ENCODE measurements at places on chromosomes 5 and 9.
A peak's percentile ranks its signal among the peaks of the same experiment; 100 is the strongest.

- no peak for DNase-seq
Measured at GRCh38 chr9:130984521-130984920, 24.5 kb upstream of the LAMC3 start.

DNA sequence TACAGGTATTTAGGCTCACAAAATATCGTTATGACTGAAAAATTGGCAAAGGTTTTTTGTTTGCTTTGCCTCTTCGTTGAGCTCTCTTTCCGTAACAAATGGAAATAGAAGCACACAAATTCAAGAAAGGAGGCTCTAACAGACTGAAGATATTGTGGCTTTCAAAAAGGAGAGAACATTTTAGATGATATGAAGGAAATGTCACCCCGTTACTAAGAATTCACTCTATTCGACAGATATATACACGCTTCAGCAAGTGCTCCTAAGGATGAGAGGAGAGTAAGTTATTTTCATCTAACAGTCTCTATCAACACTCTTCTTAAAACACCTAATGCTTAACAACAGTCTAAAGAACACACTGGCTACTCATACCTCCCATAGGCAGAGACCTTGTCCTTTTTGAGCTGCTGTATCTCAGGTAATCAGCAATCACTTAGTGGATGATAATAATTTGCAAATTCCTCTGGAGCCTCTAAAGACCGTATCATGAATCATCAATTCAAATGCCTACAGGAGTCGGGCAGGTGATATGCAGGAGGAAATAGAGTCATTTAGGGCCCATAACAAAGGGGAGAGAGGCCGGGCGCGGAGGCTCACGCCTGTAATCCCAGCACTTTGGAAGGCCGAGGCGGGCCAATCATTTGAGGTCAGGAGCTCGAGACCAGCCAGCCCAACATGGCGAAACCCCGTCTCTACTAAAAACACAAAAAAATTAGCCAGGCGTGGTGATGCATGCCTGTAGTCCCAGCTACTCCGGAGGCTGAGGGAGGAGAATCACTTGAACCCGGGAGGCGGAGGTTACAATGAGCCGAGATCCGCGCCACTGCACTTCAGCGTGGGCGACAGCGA is 1.4 kb upstream of the HSDL2 start:
- DNase-seq = peak; percentile 49

DNA sequence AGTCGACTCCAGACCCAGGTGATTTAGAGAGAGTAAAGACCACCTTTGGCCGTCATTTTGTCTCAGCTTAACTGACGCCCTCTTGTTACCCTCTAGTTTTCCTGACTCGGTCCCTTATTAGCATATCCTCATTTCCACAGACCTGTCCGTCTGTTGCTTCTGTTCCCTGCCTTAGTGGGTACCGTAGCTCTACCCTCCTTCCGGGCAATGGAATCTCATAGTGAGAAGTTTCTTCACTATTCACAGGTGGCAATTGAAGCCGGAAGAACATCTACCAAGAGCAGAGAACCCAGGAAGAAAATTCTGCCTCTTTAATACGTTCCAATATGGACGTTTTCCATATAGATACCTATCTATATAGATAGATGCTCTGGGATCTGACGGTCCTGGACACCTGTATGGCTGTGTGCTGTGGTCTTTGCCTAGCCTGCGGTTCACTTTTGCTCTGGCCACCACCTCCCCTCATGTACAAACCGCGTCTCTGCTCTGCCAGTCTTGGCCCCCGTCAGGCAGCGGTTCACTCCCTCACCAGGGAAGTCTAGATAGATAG is 652 bp upstream of the TMEM161B start:
- peak; percentile 39 for DNase-seq

DNA sequence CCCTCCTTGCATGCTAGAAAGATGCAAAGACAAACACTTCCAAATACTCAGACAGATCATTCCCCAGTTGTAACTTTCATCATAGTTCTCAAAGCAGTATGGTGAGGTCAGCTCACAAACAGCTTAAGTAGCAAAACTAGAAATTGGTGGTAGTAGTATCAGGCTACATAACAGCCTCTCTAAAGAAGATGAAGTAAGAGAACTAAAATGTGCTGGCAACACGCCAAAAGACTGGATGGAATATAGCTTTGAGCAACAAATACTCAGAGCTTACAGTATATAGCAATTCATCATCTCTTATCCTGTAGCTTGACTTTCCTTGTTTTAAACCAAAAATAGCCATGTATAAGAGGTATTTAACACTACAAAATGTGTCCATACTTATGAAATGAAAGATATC is 7.5 kb downstream of the PFDN1 start:
- DNase-seq = peak; percentile 37

DNA sequence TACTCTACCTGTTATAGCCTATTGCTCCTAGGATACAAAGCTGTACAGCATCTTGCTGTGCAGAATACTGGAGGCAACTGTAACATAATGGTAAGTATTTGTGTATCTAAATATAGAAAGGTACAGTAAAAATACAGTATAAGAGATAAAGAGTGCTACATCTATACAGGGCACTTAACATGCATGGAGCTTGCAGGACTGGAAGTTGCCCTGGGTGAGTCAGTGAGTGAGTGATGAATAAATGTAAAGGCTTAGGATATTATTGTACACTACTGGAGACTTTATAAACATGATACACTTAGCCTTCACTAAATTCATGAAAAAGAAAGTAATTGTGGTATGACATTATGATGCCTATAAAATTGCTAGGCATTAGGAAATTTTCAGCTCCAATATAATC is 65.5 kb upstream of the OSMR start:
- no peak for DNase-seq

DNA sequence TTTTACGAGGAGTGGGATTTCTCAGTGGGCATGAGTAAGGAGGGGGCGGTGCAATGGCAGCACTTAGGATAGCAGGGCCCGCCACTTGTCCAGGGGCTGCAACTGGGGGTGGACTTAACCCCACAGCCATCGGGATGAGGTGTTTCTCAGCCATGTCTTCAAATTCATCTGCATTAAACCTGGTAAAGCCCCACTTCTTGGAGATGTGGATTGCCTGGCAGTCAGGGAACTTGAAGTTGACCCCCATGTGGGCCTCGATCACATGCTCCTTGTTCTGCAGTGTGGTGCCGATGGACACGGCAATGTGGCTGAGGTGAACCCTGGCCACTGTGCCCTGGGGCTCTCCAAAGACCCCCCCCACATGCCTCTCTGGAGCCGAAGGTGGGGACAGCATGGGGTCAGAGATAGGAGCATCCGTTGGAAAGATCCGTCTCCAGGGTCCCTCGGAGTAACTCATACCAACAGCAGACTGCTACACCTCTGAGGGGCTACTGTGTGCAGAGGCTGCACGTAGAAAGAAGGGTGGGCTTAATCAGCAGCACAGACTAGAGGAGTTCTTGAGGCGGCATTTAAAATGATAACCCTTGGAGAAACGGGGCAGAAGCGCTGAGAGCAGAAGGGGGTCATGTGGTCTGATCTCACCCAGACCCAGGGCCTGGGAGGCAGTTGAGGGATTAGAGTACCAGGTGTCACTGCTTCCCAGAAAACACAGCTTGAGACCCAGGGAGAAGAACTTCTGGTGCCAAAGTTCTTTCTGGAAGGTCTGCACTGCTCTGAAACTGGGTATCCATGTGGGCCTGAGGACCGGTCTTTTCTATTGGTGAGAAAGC is 141.4 kb downstream of the MTX3 start:
- DNase-seq = no peak

DNA sequence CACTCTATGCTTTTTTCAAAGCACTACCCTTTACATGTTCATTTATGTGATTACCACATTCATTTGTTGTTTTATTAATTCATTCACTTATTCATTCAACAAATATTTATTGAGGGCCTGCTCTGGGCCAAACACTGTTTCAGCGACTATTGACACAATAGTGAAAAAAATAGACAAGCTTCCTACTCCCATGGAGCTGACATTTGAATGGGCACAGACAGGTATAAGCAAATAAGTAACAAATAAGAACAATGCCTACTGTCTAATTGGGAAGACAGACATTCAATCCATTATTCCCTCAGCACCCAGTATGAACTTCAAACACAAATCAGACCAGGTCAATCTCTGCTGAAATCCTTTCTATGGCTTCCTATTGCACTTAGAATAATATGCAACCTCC is 156.9 kb upstream of the NR3C1 start:
- DNase-seq = no peak

DNA sequence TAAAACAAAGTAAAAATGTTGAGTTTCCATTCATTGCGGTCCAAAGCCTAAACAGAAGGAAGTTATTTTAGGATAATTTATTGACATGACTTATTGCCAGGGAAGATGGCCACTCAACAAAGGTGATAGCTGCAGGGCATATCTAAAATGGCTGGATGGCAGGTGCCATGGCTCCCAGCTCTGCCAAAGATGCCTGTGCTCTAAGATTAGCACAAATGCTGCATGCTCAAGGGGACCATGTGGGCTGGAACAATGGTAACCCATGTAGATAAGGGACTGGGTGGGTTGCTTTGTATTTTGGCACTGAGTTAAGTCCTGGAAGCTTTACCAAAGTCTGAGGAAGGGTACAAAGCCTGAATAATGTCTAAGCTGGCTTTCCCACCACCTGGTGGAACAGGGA is 95.5 kb upstream of the IFNK start:
- DNase-seq = no peak

GRCh38 chr5:167528651-167529050 is 762.8 kb upstream of the WWC1 start:
- DNase-seq = no peak

DNA sequence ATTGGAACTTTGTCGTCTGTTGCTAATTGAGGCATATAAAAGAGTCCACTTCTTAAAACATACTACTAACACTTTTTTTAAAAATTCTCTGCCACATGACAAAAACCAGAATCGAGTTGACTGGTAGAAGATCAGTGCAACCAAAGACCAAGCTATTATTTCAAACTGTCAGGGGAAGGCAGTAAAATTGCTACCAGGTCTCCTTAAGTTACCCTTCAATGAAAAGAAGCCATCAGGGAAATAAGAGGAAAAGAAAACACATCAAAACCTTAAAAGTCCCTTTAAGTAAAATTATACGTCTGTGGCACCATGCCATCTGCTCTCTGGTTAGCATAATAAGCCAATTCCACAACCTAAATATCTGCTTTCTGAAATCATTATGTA is 9.6 kb downstream of the ZNF608 start:
- DNase-seq = no peak

GRCh38 chr9:132341177-132341840 is 13.5 kb downstream of the SETX start:
- no peak for DNase-seq

GRCh38 chr9:121947775-121948174 is 145.3 kb downstream of the TTLL11 start:
- DNase-seq = no peak

DNA sequence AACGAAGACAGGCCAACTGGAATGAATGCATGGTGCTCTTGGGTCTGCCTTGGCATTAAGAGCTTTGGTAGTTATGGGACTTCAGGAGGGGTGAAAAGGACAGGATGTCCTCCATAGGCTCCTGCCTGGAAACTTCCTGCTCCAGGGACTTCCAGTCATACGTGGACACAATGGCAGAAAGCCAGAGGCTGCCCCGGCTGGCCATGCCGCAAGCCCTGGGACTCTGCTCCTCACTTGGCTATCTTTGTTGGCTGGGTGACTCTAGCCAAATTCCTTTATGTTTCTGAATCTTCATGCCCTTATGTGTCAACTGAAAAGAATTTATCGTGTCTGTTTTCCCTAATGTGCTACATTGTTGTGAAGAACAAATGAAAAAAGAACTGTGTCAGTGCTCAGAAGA is 136.9 kb downstream of the SIL1 start:
- DNase-seq = no peak

DNA sequence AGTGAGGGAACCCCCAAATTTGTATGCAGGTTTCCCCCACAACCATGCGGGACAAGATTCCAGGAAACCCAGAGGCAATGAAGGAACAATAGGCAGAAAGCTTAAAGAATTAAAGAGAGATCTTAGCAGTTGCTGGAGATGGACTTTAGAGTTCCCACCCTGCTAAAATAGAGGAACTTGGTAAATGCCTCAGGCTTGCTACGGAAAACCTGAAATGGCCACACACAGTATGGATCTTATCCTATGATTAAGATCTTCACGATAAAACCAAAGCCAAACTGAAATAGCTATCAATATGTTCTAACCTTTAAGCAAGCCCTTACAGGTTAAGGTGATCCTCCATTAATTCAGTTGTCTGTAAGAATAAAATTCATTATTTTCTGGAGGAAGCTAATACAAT is 148.3 kb downstream of the RANBP17 start:
- no peak for DNase-seq

DNA sequence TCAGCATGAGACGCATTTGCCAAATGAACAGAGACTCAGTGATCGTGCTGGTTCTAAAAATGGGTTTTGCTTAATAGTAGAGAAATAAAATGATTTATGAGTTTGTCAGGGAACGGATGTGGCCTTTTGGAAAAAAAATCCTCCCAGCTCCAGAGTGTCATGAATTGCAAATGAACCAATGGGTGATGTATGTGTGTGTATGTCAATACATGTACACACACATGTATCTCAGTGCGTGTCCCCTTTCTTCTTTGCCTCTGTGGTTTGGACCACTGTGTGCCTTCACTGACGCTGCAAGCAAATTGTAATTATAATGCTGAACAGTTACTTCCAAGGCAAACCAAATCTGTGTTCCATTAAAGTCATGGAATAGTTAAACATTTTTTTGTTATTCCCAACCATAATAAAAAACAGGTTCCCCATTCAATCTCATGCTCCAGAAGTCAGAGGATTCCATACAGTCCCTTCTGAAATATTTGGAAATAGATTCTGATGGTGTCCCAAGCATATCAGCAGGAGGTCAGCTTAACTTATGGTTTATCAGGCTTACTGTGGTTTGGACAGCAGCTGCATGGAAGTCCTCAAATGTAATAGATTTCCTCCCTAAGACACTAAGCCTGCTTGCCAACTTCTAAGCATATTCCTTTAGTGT is 630.5 kb downstream of the ACTL7B start:
- DNase-seq = no peak

DNA sequence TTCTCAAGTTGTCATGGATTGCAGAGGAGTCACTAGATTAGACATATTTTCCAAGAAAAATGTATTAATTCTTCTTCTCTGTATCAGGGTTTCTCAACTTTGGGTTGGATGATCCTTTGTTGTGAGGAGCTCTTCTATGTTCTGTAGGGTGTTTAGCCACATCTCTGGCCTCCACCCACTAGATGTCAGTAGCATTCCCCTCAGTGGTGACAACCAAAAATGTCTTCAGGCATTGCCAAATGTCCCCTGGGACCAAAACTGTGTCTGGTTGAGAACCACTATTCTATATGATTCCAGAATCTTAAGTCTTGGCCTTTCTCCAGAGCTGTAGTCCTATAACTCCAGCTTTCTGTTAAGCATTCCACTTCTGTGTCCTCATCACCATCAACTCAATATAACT is 220.9 kb downstream of the KIAA0825 start:
- no peak for DNase-seq

DNA sequence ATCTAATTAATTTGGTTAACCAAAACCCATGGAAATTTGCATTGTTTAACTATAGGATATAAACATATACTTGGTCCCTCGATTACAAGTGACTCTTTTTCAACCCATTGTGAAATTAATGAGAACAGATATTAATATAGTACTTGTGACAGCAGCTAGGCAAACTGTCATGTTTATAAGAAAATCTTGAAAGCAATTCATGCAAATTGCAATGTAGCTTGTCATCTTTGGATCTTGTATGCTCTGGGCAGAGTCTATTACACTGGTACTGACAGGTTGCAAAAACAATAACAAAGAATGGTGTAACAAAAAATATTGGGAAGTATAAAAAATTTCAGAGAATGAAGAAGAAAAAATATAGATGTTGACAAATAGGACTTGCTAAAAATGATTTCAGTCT is 941.0 kb downstream of the DNAH5 start:
- no peak for DNase-seq

- no peak for DNase-seq
Measured at GRCh38 chr5:73748510-73749400, 122.8 kb downstream of the ARHGEF28 start.

Measured in stimulated activated CD8-positive, alpha-beta memory T cell treated with anti-CD3 and anti-CD28 coated beads, Interleukin-4, amount 100 ng/mL, for 48 hours (primary cell).